ENCODE measurements at places on chromosomes 2 and 18. TPM values are rescaled to one million over a fixed set of nuclear protein-coding genes. Genes with fewer than 3 reads are reported as not detected.

Gene LONRF2
- 19.2 TPM for total RNA-seq

Gene LRP2
- total RNA-seq, result not detected

Gene IL37
- not detected for total RNA-seq

Gene TGFA
- total RNA-seq, result 1.4 TPM

Gene CPO
- total RNA-seq, result 0.24 TPM
